HepG2 (cell line): ENCODE measurements at places on chromosomes 3 and 15.

DNA sequence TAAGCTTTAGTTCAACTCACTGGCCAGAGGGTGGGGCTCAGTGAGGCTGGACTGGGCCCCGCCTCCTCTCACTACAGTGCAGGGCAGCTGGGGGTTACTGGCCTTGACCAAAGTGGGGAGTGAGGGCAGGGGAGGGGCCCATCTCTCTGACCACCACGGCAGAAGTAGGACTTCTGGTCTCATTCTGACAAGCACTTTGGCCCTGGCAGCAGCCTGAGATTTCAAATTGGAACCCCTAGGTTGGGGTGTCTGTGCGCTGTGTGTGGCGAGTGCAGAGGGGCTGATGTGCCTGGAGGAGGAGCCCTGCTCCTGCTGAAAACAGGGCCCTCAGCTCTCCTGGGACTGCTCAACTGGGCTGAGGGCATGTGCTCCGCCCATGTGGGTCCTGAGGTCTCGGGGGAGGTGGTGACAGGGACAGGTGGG lies 60.3 kb upstream of the RPL32 start:
- peak overlapping the region; percentile 32 for H3K27ac ChIP-seq
- H3K27me3 ChIP-seq: no peaks in the 10 kb centered on the region
- H3K36me3 ChIP-seq: peaks cover 65% of the 10 kb centered on the region
- H3K4me3 ChIP-seq: no peak overlapping the region
- DNase-seq: peak; percentile 21

DNA sequence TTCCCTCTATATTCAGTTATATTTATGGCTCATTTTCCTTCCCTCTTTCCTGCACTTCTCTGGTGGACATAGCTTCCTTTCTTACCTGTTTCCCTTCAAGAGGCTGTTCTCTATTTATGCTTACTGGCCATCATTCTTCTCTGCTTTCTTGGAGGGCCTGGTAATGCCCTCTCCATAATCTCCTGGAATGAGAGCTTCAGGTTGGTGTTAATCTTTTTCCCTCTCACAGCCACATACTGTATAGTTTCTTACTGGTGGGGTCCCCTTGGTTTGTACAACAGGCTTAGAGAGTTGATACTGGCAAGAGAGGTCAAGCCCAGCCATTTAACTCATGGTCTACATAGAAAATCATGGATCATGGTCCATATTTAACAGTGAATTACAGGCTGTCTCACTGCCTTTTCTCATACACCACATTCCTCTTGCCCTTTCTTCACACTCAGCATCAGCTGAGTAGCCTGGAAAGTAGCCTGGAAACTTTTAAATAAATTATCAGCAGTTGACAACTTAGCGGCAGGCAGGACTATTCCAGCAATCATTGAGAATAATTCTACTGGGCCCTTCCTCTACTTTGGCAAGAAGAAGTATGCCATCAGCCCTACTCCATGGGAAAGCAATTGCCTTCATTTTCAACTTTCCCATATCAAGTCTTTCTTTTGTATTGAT lies 38.0 kb upstream of the DPH6 start:
- no peak overlapping the region for H3K27ac ChIP-seq
- H3K4me1 ChIP-seq: no peaks in the 10 kb centered on the region
- no peaks in the 10 kb centered on the region for H3K27me3 ChIP-seq
- H3K4me3 ChIP-seq: no peak overlapping the region
- no peak for DNase-seq

GRCh38 chr3:157070678-157070999 lies 89.3 kb downstream of the CCNL1 start:
- H3K4me1 ChIP-seq: 0 out of 2 replicates have a peak, but pooled peaks cover 12% of the 10 kb centered on the region
- H3K27ac ChIP-seq: no peak overlapping the region
- no peaks in the 10 kb centered on the region for H3K36me3 ChIP-seq
- no peak overlapping the region for H3K4me3 ChIP-seq

- H3K4me1 ChIP-seq: peaks cover 8% of the 10 kb centered on the region; the same call in 1 of the 2 replicates
- no peak overlapping the region for H3K27ac ChIP-seq
- H3K27me3 ChIP-seq: no peaks in the 10 kb centered on the region
- no peaks in the 10 kb centered on the region for H3K36me3 ChIP-seq
Observed at GRCh38 chr3:71709908-71710511, 15.2 kb downstream of the EIF4E3 start.

DNA sequence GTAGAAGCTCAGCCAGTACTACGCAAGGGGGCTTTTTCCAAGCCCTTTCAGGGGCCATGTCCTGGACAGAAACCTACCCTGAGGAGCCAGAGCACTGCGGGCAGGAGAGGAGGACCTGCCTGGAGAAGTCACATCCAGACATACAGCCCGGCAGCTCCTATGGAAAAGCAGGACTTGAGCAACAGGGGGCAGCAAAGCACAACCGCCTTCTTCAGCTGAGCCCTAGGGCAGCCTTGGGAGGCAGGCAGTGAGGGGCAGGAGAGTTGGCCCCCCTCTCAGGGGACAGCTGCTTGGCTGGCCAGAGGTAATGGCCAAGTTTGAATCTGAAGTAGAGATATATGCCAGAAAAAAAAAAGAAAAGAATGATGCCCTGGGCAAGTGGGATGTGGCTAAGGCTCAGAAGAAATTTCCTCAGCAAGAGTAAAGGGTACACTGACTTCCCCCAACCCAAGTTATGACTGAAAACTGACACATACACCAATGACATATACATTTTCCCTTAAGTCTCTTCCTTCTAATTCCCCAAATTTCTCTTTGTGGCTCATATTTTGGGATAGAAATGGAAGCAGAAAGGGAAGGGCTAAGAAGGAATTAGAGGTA lies 56.9 kb downstream of the CYP19A1 start:
- no peak overlapping the region for H3K27ac ChIP-seq
- no peaks in the 10 kb centered on the region for H3K36me3 ChIP-seq
- no peak overlapping the region for H3K4me3 ChIP-seq
- no peaks in the 10 kb centered on the region for H3K27me3 ChIP-seq
- H3K4me1 ChIP-seq: peaks cover 23% of the 10 kb centered on the region

DNA sequence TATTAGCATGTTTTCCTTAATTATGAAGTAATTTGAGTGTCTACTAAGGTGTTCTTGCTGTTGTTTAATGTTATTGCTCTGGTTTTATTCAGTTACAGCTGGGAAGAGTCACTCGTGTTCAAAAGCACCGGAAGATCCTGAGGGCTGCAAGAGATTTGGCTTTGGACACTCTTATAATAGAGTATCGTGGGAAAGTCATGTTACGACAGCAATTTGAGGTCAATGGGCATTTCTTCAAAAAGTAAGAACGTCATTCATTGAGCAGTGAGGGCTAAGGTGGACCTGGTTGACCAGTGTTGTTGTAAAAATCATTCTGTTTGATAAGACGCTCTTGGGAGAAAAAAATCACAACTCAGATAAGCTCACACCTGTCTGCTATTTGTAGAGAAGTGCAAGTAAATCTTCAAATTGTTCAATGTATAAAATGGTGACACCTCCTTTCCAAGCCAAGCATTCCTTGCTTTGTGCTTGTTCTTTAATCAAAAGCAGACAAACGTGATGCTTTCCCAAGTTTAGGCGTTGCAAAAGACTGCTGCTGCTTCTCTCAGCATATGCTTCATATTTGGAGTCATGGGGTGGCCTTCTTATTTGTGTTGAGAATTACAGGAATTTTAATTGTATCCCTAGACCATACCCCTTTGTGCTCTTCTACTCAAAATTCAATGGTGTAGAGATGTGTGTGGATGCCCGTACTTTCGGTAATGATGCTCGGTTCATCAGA lies 44.2 kb downstream of the SETD5 start:
- H3K4me3 ChIP-seq: no peak overlapping the region
- H3K27me3 ChIP-seq: no peaks in the 10 kb centered on the region
- no peak overlapping the region for H3K27ac ChIP-seq
- H3K4me1 ChIP-seq: no peaks in the 10 kb centered on the region
- H3K36me3 ChIP-seq: peaks cover 83% of the 10 kb centered on the region
- no peak for DNase-seq

DNA sequence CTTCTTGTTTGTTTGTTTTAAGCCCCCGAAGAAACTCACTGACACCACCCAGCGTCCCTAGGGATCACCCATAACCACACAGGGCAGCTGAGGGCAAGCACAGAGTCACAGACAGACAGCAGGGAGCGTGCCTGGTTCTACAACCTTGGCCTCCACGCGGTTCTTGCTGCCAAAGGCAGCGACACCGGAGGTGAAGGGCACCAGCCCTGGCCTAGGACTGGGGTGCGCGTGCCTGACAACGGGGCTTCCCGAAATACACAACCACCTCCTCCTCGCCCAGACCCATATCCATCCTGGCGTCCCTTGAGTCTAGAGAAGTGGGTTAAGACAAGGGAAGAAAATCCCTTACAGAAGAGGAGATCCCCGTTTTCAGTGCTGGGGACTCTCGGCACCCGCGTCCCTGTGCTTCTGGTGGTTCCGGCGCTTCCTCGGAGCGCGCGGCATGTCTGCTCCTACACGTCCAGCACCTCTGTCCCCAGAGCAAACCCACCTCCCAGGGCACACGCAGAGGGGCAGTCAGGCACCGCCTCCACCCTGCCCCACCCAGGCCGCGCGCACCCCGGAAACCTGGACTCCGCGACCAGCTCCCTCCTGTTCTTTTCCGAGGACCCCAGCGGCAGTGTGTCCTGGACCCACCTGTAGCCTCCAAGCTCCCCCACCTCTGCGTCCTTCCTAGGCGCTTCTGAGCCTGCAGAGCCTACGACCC lies 911 bp downstream of the RFTN1 start:
- H3K27ac ChIP-seq: no peak overlapping the region
- H3K27me3 ChIP-seq: peaks cover 58% of the 10 kb centered on the region
- no peak for DNase-seq
- no peak overlapping the region for H3K4me3 ChIP-seq
- H3K4me1 ChIP-seq: 0 out of 2 replicates have a peak, but pooled peaks cover 7% of the 10 kb centered on the region

DNA sequence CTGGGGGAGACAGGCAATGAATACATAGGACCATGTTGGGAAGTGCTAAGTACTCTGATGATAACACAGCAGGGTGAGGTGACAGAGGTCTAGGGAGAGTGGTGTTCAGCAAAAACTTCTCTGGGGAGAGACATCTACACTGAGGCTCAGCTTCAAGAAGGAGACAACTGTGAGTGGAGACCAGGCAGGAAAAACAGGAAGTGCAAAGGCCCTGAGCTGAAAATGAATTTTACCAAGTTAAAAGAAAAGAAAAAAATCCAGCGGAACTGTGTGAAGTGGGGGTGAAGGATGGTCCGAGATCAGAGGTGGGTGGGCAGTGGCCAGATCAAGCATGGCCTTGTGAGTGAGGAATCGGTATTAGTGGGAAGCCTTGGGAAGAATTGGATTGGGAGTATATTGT lies 110.1 kb upstream of the CLSTN2 start:
- no peaks in the 10 kb centered on the region for H3K36me3 ChIP-seq
- no peak overlapping the region for H3K27ac ChIP-seq
- no peak overlapping the region for H3K4me3 ChIP-seq
- H3K27me3 ChIP-seq: no peaks in the 10 kb centered on the region; the same call in 2 of the 3 replicates

DNA sequence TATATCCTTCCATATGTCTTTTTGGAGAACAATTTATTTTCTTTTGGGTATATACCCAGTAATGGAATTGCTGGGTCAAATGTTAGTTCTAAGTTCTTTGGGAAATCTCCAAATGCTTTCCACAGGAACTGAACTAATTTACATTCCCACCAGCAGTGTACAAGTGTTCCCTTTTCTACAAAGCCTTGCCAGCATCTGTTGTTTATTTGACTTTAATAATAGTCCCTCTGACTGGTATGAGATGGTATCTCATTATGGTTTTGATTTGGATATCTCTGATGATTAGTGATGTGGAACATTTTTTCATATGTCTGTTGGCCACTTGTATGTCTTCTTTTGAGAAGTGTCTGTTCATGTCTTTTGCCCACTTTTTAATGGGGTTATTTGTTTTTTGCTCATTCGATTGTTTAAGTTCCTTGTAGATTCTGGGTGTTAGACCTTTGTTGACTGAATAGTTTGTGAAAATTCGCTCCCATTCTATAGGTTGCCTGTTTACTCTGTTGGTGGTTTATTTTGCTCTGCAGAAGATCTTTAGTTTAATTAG lies 48.4 kb downstream of the TMEM45A start:
- H3K4me3 ChIP-seq: no peak overlapping the region
- no peak overlapping the region for H3K27ac ChIP-seq
- no peaks in the 10 kb centered on the region for H3K36me3 ChIP-seq

GRCh38 chr15:75235760-75236729 lies 22.1 kb upstream of the GOLGA6C start:
- H3K4me1 ChIP-seq: peaks cover 9% of the 10 kb centered on the region; the same call in 1 of the 2 replicates
- no peaks in the 10 kb centered on the region for H3K36me3 ChIP-seq
- no peak overlapping the region for H3K27ac ChIP-seq
- peaks cover 50% of the 10 kb centered on the region; the same call in 2 of the 3 replicates for H3K27me3 ChIP-seq
- no peak for DNase-seq

DNA sequence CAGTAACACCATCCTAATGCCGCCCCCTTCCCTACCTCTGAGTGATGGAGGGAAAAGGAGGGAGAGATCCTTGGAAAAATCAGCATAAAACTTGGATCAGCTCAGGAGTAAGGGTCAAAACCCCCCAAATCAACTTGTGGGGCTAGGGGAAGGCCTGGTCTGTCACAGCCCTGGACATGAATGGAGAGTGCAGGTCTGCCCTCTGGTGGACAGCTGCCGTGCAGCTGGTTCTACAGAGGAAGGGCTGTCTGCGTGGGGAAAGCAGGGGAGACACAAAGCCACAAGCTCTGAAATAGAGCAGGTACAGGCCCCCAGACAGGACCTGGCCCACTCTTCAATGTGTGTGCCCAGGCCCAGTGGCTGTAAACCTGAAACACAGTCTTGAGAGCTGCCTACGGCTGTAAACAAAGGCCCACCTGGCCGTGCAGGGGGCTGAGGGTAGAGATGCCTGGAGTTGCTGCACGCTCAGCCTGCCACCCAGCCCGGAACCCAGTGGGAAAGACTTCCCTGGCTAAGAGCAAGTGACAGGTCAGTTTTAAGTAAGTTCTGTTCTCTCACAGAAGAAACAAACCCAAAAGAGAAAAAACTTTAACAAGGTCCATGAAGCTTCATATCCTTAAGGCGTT lies 16.4 kb downstream of the CLK3 start:
- no peaks in the 10 kb centered on the region for H3K27me3 ChIP-seq
- H3K4me3 ChIP-seq: no peak overlapping the region
- no peak overlapping the region for H3K27ac ChIP-seq
- H3K36me3 ChIP-seq: peaks cover 53% of the 10 kb centered on the region

GRCh38 chr3:2106438-2106837 lies 7.8 kb downstream of the CNTN4 start:
- H3K4me1 ChIP-seq: no peaks in the 10 kb centered on the region
- no peaks in the 10 kb centered on the region for H3K27me3 ChIP-seq
- H3K36me3 ChIP-seq: no peaks in the 10 kb centered on the region

DNA sequence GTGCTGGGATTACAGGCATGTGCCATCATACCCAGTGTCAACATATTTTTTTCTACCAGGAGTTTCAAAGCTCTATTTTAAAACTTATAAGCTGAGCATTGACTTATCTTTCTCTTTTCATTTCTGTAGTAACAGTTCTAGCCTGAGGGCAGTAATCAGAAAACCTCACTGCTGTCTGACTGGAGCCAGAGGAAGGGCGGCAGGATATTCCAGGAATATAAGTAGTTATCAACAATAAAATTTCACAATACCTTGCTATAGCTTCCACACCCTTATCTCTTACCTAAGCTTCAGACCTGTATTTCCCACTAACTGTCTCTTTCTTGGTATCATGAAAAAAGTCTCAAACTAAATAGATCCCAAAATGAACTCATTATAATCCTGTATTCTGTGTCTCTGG lies 5.1 kb upstream of the NEDD4 start:
- H3K36me3 ChIP-seq: no peaks in the 10 kb centered on the region
- H3K4me3 ChIP-seq: no peak overlapping the region
- no peaks in the 10 kb centered on the region; the same call in 2 of the 3 replicates for H3K27me3 ChIP-seq
- H3K4me1 ChIP-seq: no peaks in the 10 kb centered on the region
- no peak for DNase-seq

GRCh38 chr3:124107104-124107890 lies 115.4 kb upstream of the ROPN1 start:
- 0 out of 2 replicates have a peak, but pooled peaks cover 3% of the 10 kb centered on the region for H3K4me1 ChIP-seq
- DNase-seq: no peak
- H3K4me3 ChIP-seq: no peak overlapping the region
- H3K27me3 ChIP-seq: peaks cover 3% of the 10 kb centered on the region; the same call in 1 of the 2 replicates

GRCh38 chr3:101848326-101848725 lies 988 bp upstream of the NFKBIZ start:
- peak overlapping the region; percentile 98 for H3K27ac ChIP-seq
- peak; percentile 92 for DNase-seq
- peaks cover 46% of the 10 kb centered on the region for H3K4me1 ChIP-seq
- H3K4me3 ChIP-seq: peak overlapping the region; percentile 78; the same call in 1 of the 2 replicates
- H3K36me3 ChIP-seq: peaks cover 10% of the 10 kb centered on the region
- H3K27me3 ChIP-seq: no peaks in the 10 kb centered on the region; the same call in 2 of the 3 replicates
